ENCODE measurements at places on chromosomes 1 and 21.

DNA sequence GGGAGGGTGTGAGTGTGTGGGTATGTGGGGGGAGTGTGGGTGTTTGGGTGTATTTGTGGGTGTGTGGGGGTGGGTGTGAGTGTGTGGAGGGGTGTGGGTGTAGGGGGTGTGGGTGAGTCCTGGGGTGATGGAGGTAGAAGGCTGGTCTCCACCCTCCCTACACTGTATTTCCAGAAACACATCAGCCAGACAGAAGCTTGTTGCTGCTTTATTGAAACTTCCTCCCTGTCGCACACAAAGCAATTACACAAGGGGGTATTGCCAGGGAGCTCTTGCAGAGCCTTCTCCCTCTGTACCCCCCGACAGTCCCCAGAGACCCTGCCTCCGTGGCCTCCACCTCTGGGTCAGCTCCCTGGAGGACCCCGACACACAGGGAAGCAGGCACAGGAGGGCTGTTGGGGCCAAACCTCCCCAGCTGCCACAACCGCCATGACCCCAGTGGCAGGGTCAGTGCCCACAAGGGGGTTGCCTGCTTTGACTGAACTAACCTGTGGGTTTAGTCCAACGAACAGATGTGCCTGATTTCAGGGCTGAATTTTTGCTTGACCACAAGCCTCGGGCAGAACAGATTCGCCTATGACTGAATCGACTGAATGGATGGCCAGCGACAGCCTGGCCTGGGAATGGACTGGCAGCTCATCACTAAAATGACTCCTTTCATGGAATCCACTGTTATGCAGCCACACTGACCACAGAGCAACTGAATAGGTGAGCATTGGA lies 9.1 kb upstream of the MATN1 start:
- DNase-seq: no peak

DNA sequence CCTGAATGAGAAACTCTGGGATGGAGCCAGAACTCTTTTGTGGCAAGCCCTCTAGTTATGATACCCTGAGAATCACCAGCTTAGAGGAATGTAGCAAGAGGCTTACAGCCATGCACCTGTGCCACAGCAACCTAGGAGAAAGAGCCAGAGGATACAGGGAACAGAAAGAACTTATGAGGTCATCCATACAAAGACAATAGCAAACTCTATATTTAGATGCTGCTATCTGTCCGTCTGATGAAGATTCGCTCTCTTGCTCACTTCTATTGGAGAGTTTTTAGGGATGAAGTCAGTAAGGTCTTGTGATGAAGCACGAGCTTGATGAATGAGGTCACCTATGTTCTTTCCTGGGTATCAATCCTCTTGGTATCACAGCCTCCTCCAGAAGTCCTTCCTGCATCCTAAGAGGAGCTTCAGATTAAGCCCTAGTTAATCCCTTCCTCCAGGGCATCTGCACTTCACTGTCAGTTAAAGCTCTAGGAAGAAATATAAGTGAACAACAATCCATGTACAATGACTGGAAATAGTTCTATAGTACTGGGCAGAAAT lies 185.6 kb downstream of the DAB1 start:
- DNase-seq: no peak

GRCh38 chr1:6278263-6278662 lies 17.4 kb upstream of the GPR153 start:
- no peak for DNase-seq

GRCh38 chr1:20182415-20182814 lies 3.5 kb upstream of the UBXN10 start:
- no peak for DNase-seq

DNA sequence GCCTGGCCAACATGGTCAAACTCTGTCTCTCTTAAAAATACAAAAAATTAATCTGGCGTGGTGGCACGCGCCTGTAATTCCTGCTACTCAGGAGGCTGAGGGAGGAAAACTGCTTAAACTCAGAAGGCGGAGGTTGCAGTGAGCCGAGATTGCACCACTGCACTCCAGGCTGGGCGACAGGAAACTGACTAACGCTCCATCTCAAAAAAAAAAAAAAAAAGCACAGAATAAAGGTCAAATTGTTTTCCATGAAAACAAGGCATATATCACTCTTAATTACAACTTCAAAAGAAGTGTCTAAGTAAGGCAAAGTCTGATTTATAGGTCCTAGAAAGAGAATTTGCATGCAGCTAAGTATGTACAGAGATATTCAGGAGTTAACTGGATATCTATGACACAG lies 25.6 kb downstream of the EYA3 start:
- no peak for DNase-seq

GRCh38 chr1:153792631-153793041 lies 17.4 kb downstream of the SLC27A3 start:
- DNase-seq: no peak

- no peak for DNase-seq
These were observed 11.8 kb downstream of the RCC1 start for GRCh38 chr1:28517649-28517999.

- no peak for DNase-seq
These were observed 426.7 kb downstream of the NPHP4 start for GRCh38 chr1:5565281-5566125.

- no peak for DNase-seq
These were observed 450.8 kb downstream of the USP25 start for GRCh38 chr21:16180614-16181013.

DNA sequence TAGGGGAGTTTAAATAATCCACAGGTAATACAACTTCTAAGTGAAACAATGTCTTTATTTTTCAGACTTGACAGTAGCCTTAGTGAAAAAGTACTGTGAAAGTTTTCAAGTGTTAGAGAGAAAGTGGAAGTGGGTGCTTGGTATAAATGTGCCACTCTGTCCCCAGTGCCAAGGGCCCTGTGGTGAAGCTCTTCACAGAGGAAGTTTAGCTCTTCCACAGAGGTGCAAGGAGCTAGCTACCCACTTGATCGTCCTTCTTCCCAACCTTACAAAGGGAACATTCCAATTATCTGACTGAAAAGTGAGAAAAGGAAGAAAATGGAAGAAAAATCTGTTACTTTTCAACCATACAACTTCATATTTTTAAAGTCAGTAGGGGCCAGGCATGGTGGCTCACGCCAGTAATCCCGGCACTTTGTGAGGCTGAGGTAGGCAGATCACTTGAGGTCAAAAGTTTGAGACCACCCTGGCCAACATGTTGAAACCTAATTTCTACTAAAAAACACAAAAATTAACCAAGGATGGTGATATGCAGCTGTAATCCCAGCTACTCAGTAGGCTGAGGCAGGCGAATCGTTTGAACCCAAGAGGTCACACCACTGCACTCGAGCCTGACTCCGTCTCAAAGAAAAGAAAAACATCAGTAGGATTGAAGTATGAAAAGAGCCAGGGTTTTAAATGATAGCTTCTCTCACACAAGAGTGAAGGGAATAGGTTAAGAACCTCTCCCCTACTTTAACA lies 41.0 kb upstream of the PTPRC start:
- DNase-seq: no peak

DNA sequence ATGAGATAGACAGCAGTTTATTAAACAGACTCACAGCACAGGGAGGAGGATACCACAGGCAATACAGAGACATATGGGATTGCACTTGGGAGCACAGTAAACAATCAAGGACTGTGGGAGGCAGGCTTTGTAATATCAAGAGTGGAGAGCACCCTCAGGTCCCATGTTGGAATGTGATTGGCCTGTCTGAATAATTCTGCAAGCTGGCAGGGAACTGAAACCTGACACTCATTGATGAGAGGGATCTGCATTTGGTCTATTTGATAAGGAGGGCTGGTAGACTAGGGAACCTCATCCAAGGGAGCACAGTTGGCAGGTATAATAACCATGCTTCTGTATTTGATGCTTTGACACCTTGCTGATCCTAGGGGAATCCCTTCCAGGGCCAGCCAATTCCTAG lies 69.9 kb upstream of the PRMT6 start:
- DNase-seq: no peak

GRCh38 chr1:181317261-181317930 lies 165.9 kb upstream of the CACNA1E start:
- DNase-seq: no peak

DNA sequence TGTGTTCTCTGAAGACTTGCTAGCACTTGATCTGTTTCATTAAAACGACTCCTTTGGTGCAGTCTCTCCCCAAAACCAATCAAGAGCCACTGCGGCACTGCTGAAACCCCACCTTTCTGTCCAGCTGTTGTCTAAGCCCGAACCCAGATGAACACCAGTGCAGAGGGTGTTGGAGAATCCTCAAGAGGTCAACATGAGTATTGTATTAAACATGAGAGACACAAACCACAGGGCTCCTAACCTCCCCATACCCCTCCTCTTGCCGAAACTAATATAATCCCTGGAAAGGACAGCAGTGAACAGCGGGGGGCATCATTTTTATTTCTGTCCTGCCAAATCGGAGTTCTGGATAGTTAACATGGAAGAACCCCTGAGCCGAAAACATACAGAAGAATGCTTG lies 333.9 kb downstream of the CAMTA1 start:
- DNase-seq: no peak

- DNase-seq: no peak
These were observed 68.0 kb downstream of the SYT2 start for GRCh38 chr1:202642212-202642611.

DNA sequence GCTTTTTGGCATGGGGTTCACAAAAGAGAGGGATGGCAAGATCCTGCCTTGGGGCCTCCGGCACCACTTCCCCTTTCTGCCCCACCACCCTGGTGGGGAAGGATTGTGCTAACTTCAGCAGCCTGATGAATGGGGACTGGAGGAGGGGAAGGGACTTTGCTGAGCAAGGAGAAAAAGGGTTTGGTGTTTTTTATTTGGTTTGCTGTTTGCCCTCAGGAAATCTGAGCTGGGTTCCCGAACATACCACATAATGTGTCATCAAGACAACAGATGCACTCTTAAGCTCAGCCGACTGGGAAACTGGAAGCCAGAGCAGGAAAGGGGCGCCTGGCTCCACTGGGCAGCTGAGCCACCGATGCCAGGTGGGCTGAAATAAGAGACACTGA lies 19.8 kb downstream of the OLFML2B start:
- no peak for DNase-seq

GRCh38 chr1:89532866-89533265 lies 8.2 kb downstream of the LRRC8B start:
- no peak for DNase-seq

Measured in stimulated activated CD4-positive, alpha-beta T cell treated with anti-CD3 and anti-CD28 coated beads, Interleukin-1b, Interleukin-23, amount 100 ng/mL, for 1 hour (primary cell).